Cortex of kidney (tissue), 1 donor: ENCODE measurements at places on chromosomes 7 and 10.

GRCh38 chr10:132470410-132471124 is 67.0 kb upstream of the INPP5A start:
- no peak for DNase-seq

- no peak for DNase-seq
These were observed 452.0 kb upstream of the FZD8 start for GRCh38 chr10:36094096-36094495.

DNA sequence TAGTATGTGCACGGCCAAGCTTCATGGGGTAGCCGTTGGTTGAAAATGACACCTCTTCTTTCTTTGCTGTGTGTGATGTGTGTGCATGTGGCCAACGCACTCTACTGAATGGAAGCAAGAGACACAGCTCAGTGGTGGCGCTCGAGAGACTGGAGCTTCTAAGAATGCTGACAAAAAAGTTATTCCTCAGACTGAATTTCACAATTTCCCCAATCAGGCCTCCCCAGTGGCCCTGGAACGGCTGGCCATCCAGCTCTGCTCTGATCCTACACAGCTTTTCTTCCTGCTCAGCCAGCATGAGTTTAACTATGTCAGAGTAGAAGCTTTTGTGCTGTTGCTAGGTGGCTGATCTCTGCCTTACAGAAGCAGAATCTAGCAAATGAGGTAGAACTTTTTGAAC is 186.7 kb upstream of the PLXDC2 start:
- no peak for DNase-seq

- DNase-seq = no peak
These were observed 72.5 kb downstream of the CUL2 start for GRCh38 chr10:35017608-35018007.

- no peak for DNase-seq
These were observed 292.6 kb downstream of the PARD3 start for GRCh38 chr10:34522546-34522945.

DNA sequence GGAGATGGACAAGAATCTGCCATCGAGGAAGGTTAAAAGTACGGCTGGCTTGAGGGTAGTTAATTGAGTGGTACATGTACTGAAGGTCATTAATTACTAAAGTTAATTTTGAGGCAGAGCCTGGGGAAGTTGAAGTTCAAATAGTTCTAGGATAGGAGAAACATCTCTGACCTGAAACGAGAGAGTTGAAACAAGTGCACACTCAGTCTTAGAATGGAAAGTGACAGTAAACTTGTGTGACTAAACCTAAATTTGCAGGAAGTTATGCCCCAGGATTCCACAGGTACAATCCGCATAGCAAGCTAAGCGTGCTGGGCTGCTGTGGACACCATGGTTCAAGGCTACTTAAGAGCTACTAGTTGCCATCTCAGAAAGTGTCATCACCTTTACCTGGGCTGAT is 209.9 kb downstream of the CHCHD3 start:
- DNase-seq = no peak

- DNase-seq = no peak
These were observed 238.4 kb upstream of the PLXDC2 start for GRCh38 chr10:19577807-19578206.

GRCh38 chr7:33452805-33453502 is 323.6 kb downstream of the BBS9 start:
- DNase-seq = no peak

- DNase-seq = no peak
These were observed 313.2 kb downstream of the PTPRN2 start for GRCh38 chr7:158274404-158274811.

DNA sequence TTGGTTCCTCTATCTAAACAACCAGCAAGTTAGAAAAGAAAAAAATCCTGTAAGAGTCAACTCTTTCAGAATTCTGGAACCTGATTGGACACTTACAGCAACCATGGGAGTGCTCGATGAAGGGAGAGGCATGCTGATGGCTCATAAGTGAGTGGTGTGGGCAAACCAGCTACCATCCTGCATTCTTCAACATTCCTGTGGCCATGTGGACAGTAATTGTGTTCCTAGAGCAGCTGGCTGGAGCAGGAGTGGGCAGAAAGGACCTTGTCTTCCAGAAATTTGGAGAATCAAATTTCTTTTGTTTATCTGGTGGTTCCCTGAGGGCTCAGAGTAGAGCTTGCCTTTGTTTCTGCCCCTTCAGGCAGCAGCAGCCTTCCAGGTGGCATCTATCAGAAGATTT is 22.5 kb upstream of the MYL7 start:
- no peak for DNase-seq

DNA sequence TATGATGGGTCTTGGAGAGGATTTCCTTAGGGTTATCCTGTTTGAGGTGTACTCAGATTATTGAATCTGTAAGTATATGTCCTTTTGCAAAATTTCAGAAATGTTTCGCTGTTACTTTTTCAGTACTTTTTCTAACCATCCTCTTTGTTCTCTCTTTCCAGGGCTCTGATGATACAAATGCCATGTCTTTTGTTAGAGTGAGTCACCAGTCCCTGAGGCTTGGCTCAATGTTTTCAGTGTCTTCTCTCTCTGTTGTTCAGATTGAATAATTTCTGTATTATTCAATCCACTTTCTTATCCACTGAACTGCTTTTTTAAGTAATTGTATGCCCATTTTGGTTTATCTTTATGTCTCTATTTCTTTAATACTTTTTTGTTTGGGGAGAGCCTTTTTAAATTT is 449.4 kb downstream of the TNS3 start:
- DNase-seq = no peak
